ENCODE measurements at places on chromosomes 2 and 18.

GRCh38 chr18:12403601-12404506 lies 3.9 kb upstream of the PRELID3A start:
- DNase-seq, result no peak

GRCh38 chr2:235216901-235217300 lies 265.1 kb downstream of the SH3BP4 start:
- DNase-seq, result no peak

GRCh38 chr2:3423492-3424170 lies 44.1 kb downstream of the TRAPPC12 start:
- peak; percentile 80 for DNase-seq

GRCh38 chr2:153420394-153420793 lies 58.2 kb downstream of the RPRM start:
- DNase-seq, result no peak

GRCh38 chr2:84116143-84116542 lies 342.9 kb downstream of the SUCLG1 start:
- DNase-seq, result no peak

DNA sequence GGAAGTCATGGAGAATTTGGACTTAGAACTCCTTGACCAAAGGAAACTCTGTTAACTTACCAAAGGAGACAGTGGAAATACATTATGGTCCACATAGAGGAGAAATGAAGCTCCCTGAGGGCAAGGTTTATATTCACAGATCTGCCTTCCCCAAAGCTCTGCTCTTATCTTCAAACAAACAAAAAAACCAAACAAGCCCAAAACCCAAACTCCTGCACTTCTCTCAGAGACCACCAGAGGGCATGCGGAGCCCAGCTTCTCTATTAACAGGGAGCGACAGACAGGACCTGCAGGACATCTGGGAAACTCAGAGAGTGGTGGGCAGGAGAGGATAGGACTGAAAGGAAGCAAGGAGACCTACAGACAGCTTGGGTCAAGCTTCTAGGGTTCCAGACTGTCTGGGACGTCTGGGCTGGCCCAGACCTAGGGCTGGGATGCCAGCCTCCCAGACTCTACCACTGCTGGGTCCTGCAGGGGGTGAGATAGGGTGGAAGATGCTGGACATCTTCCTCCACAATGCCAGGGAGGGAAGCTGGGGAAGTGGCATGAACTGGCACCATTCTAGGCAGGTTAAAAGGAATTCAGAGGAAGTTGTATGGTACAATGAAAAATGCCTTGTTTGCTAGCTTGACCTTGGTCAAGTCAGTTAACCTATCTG lies 4.0 kb upstream of the WNT10A start:
- DNase-seq, result peak; percentile 75

DNA sequence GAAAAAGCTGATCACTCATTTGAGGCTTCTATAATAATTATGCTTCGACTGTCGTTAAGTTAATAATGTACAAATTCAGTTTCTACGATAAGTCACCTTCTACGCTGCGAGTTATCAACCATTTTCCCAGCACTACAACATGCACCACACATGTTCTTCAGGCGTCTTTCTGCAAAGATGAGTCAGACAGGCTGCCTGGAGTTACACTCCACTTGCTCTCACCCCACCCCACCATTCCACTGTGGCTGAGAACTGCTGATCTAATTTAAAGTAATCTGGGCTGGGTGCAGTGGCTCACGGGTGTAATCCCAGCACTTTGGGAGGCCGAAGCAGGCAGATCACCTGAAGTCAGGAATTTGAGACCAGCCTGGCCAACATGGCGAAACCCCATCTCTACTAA lies 218.6 kb downstream of the DYM start:
- DNase-seq, result no peak

DNA sequence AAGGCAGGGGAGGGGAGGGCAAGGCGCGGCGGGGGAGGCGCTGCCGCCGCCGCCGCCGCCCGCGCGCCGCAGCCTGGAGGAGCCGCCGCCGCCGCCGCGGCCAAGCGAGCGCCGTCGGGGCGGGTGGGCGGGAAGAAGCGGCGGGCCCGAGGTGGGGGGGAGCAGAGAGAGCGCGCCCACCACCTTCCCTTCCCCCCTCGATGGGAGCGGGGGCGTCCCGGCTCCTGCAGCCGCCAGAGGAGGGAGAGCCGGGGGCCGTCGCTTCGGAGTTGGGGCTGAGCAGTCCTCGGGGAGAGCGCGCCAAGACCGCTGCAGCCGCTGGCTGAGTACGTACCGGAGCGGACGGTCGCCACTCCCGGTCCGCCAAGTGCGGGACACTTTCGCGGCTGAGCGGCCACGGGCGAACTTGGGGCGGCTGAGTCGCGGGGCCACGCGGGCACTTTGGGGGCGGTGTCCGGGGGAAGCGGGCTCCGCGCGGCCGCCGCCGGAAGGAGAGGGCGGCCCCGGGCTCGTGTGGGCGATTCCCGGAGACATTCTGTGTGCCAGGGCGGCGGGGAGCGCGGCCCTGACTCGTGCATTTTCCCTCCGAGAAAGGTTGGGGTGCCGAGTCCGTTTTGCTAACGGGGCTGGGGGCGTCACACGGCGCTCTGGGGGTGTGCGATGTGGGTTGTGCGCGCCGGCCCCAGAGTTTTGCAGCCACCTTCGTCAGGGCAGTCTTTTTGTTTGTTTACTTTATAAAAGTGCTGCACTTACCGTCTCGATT lies at the start of gene NAB1:
Gene NAB1 (plus strand): TSS at position 49 of the 763 bp plus-strand sequence. CDS start 10,094 bp downstream, outside the sequence.
- peak; percentile 47 for DNase-seq

DNA sequence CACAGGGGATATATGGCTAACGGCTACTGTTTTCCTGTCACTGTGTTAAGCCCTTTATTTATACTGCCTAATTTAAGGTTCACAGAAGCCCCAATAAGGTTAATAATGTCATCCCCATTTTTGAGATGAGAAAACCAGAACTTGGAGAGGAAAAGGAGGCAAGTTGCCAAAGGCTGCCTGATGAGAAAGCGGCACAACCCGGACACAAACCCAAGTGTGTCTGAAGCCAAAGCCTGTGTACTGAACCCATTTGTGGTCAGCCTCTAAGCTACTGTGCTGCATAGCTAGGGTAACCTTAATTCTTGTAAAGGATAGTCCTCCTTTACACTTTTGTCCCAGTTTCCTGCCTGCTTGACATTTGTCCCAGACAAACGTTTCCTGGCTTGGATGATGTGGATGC lies 954.7 kb upstream of the FANCL start:
- no peak for DNase-seq

DNA sequence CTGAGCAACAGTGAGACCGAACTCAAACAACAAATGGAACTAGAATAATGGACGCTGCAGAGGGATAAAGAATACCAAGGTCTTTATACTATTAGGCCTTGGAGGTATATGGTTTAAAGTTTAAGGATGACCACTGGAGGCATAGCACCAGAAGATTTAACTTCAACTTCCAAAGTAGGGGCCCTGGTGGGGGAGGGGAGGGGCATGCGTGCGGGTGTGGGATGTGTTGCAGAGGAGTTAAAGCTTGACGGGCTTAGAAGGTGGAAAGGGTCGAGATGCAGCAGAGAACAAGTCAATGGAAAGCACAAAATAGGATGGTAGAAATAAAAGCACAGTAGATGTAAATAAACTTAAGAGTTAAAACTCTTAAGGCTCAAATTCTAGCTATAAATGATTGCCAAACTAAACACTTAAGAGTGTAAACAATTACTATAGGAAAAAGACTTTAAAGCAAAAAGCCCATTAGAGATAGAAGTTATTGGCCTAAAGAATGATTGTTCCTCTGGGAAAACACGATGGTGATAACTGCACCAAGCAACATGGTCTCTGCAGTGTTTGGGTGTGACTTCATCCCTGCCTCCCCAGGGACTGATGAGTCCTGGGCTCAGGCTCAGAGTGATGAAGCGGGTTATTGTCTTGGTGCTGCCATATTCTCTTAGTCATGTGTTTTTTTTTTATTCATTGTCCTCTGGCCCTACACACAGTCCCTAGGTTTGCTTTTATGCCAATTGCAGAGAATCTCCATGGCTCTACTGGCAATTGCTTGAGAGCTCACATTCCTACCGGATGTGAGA lies 13.0 kb downstream of the RRM2 start:
- peak; percentile 25 for DNase-seq

DNA sequence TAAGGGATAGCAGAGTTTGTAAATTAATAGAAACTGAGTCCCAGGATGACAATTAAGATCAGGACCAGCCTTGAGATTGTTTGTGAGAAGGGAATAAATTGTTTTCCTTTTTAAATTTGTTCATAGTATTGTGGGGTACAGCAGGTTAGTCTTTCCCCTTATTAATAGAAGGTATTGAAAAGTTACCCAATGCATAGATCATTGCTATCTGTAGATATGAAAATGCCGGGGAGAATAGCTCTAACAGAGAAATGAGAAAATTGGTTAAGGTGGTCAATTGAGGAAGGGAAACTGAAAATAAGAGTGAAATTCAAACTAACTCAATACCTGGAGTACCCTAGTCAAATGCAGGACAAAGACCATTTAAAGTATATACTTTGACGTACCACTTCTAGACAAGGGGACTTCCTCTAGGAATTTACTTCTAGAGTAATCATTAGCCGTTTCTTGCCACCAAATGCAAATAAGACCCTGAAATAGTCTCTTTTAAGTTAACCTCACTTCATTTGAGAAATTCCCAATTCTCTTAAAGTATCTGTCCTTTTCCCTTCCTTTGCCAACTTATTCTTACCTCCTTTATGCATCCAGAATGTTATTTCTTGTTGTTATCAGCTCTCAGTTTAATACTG lies 1224.4 kb upstream of the LRRTM1 start:
- DNase-seq, result no peak

- no peak for DNase-seq
Observed at GRCh38 chr2:7190587-7191324, 273.5 kb downstream of the RNF144A start.

DNA sequence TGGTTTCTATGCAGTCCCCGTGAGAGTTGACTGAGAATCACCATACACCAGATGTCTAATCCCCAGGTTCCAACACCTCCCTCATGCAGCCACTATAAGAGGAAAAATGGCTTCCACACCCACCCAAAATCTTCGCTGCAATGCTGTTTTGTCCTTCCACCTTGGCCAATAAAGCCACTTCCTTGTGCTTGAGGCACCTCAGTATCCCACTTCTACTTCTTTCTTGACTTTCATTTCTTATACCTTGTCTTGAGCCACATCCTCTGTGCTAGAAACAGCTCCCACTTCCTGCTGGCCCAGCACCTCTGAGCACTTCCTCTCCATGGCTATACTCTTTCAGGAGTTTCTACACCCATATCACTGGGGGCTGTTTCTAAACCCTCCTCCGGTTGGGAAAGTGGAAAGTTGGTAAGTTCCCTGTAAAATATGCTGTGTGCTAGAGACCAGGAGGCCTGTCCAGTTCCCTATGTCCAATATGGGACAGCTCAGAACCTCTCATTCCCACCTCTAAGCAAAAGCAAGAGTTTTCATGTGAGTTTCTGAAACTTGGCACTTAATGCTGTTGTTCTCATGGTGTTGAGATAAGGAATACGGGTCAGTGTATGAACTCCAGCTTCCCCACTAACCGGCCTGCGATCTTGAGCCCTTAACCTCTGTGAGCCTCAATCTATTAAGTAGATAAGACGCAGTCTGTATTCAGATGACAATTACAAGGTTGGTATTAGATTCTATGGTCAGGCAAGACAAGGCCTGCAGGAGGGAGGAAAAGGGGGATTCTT lies 209.1 kb upstream of the ID2 start:
- no peak for DNase-seq

DNA sequence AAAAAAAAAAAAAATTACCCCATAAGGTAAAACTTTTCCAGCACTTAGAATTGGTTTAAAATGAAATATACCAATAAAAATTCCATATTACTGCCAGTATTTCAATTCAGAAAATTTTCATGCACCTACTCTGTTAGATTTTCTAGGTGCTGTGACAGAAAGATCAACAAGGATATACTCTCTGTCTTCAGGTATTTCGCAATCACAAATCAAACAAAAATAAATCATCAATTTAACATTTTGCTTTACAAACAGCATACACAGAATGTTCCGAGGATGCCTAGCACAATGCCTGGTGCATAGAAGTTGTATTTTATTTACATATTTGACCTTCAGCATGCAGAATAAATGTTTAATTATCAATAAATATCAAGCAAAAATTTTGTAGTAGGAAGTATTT lies 66.5 kb downstream of the RBBP8 start:
- no peak for DNase-seq

- DNase-seq, result no peak
Observed at GRCh38 chr2:149744865-149745264, 157.3 kb upstream of the MMADHC start.

GRCh38 chr2:114185501-114185900 lies 256.9 kb upstream of the DPP10 start:
- DNase-seq, result no peak

DNA sequence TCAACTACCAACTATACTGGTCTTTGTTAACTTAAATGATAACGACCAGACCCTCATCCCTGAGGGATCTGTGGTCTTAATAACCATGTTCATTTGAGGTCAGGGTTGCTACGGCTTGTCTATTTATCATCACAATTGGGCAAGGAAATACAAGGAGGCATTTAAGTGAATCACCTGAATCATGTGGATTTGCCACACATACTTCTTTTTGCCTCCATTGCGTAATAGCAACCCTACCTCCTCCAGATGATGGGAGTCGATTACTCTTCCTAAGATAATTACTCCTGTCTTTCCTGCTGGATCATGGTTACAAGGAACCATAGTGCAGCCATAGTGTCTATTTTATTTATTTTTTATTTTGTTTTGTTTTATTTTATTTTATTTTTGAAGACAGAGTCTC lies 42.2 kb downstream of the TAF4B start:
- no peak for DNase-seq

GRCh38 chr2:30266705-30267104 lies 35.4 kb downstream of the LBH start:
- no peak for DNase-seq

DNA sequence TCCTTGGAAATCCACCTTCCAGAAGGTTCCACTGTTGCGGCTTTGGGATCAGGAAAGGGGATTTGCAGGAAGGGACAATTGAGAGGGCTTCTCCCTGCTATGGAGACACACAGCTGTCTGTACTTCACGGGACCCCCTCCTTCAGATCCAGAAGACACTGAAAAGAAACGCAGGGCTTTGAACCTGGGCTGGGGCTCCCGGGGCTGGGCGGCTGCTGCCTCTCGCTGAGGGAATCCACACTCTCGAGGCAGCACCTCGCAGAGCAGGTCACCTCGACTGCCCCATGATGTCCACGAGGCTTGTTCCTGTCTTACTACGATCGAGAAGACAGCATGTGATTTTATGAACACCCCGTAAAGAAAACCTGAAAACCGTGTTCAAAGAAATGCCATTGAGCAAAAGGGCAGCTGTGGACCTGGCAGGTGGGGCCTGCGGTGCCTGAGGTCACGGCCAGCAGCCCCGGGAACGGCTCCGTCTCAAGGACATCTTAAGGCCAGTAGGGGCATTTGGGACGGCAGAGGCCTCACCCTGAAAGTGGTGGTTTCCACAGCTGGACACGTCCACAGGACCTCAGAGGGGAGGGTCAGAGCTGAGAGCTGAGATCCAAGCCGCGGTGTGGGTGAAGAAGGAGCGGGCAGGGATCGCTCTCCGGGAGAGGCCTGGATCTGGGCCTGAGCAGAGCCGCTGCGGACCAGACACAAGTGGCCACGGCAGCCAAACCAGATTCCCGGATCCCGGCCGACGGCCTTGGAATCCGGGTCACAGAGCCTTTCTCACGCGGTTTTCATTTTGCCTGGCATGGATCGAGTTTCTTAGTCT lies 165.7 kb downstream of the RTP5 start:
- no peak for DNase-seq

All from HEK293T (cell line).